Right cardiac atrium (tissue), 5 donors: ENCODE measurements at places on chromosomes 1 and 21. TPM values are rescaled to one million over a fixed set of nuclear protein-coding genes. Genes with fewer than 3 reads are reported as not detected.

Gene CD5L
- total RNA-seq: not detected

- no peak for DNase-seq
Observed at GRCh38 chr1:118989878-118990378, 1.8 kb upstream of the TBX15 start.

DNA sequence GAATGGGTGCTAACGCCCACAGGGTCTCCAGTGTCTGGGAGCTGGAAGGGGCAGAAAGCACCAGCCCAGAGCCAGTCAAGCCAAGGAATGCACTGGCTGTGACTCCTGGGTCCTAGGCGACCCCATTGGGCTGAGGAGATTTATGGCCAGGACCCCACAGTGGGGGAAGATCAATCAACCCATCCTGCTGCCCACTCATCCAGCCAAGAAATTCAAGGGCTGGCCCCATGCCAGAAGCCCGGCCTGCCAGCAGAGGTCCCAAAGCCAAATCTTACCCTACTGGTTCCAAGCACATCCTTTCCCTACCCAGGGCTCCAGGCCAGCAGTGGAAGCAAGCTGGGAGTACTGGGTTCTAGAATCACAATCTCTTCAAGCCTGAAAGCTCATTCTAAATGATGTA lies 6.8 kb upstream of the PDZK1IP1 start:
- DNase-seq: no peak

DNA sequence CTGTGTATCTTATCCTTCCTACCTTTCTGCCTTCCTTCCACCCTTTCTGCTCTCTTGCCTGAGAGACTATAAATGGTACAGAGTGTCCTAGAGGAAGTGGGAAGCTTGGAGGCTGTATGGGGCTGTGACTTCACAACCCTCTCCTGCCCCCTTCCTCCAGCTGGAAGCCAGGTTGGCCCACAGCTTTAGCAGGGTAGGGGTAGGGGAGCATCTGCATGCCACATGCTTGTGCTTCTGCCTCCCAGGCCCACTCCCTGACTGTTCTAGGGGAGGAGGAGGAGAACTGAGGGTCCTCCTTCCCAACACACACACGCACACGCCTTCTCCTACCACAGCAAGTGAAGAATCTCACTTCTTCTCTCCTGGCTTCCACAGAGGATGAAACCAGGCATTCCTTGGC lies 3.9 kb upstream of the SLC27A3 start:
- DNase-seq: no peak
